ENCODE measurements at places on chromosomes 5 and 9.

DNA sequence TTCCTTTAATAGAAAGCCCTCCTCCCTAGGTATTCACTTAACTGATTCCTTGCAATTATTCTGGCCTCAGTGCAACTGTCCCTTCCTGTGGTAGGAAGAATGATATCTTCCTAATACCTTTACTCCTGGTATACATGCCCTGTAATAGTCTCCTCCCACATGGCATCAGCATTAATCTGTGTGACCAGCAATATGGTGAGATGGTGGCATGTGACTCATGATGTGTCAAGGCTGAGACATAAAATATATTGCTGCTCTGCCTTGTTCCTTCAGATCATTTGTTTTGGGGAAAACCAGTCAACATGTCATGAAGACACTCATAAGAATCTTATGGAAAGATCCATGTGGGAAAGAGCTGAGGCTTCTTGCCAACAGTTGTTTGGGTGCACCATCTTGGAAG, 149.1 kb upstream of the TRPM3 start:
- DNase-seq: no peak

- DNase-seq: peak; percentile 17
Measured at GRCh38 chr5:61280761-61281427, 51.2 kb upstream of the ZSWIM6 start.

- no peak for DNase-seq
Measured at GRCh38 chr5:68409259-68409658, 193.7 kb downstream of the PIK3R1 start.

GRCh38 chr9:86822006-86822801, 125.1 kb downstream of the GAS1 start:
- DNase-seq: no peak

- DNase-seq: no peak
Measured at GRCh38 chr5:141717043-141717442, 35.0 kb upstream of the ARAP3 start.
